Prostate gland (tissue), 2 donors: ENCODE measurements at places on chromosomes 12 and 14. TPM values are rescaled to one million over a fixed set of nuclear protein-coding genes. Genes with fewer than 3 reads are reported as not detected.

DCP1B gene
- 20.1 TPM for total RNA-seq

DNA sequence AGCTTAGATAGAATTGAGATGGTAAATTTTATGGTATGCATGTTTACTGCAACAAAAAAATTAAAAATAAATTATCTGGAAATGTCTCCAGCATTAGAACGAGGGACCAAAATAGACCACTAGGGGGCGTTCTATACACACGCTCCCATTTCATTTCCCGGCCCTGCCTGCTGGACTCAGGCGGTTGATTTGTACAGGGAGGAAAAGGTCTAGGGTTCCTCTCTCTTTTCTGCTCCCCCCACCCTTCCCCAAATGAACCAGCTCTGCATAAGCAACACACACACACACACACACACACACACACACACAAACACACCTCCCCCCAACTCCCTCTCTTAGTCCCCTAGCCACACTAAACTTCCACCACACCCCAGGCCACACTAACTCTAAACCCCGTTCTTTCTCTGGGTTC is 7.8 kb upstream of the DTX1 start:
- no peaks in the 10 kb centered on the region for H3K36me3 ChIP-seq
- no peaks in the 10 kb centered on the region for H3K27me3 ChIP-seq
- H3K4me1 ChIP-seq: no peaks in the 10 kb centered on the region
- H3K4me3 ChIP-seq: no peak overlapping the region
- DNase-seq: peak; percentile 53
- H3K27ac ChIP-seq: no peak overlapping the region

FGF6 gene
- not detected for total RNA-seq

DNA sequence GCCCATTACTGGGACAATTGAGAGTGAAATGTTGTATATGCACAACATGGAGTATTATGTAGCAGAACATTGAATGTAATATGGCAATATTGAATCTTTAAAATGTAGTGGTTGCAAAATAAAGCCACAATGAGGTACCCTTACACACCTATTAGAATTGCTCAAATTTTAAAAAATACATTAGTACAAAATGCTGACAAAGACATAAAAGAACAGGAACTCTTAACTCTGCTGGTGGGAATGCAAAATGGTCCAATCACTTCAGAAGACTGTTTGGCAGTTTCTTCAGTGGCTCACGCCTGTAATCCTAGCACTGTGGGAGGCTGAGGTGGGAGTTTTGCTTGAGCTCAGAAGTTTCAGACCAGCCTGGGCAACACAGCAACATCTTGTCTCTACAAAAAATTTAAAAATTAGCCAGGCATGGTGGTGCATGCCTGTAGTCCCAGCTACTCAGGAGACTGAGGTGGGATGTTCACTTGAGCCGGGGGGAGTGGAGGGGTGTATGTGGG is 6.8 kb upstream of the NAP1L1 start:
- no peaks in the 10 kb centered on the region for H3K36me3 ChIP-seq
- no peak for DNase-seq
- H3K4me1 ChIP-seq: no peaks in the 10 kb centered on the region

DNA sequence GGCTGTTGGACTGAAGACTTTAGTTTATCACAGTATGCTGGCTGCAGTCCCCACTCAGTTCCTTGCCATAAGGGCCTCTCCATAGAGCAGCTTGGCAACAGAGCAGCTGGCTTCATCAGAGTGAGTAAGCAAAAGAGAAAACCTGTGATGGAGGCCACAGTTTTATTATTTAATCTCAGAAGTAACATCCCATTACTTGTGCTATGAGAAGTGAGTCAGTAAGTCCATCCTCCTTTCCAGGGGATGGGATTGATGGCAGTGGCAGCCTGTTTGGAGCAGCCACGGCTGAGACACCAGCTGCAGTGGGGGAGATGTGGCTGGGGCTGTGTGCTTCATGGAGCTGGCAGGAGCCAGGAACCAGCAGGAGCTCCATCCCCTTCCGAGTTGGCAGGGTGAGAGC is 138.5 kb upstream of the SRRM4 start:
- no peaks in the 10 kb centered on the region for H3K36me3 ChIP-seq
- DNase-seq: no peak
- no peak overlapping the region for H3K27ac ChIP-seq
- no peak overlapping the region for H3K4me3 ChIP-seq
- peaks cover 3% of the 10 kb centered on the region for H3K27me3 ChIP-seq

ZDHHC22 gene
- total RNA-seq: not detected

SPIC gene
- not detected for total RNA-seq

CATSPERB gene
- total RNA-seq: 1.2 TPM
